Activated CD8-positive, alpha-beta memory T cell treated with anti-CD3 and anti-CD28 coated beads for 1 hour (primary cell): ENCODE measurements at places on chromosomes 5 and 9.

GRCh38 chr9:131589124-131589711 is 43.9 kb downstream of the PRRT1B start:
- DNase-seq = no peak

GRCh38 chr9:22840641-22841040 is 394.0 kb downstream of the DMRTA1 start:
- DNase-seq = no peak

GRCh38 chr5:166906991-166907713 is 1384.3 kb upstream of the WWC1 start:
- no peak for DNase-seq

- DNase-seq = no peak
These were observed 148.1 kb downstream of the PDE4D start for GRCh38 chr5:59745415-59745863.

DNA sequence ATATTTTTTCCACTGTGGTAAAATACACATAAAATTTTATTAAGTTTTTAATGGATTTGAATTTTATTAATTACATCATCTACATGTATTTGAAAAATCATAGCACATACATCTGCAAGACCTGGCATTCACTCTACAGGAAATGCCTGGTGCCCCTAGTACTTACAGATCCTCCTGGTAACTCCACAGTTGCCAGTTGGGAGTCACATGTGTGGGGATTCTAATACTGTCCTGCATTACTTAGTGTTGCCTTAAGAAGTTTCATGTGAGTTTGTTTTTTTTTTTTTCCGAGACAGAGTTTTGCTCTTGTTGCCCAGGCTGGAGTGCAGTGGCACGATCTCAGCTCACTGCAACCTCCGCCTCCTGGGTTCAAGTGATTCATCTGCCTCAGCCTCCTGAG is 18.1 kb downstream of the KDM3B start:
- DNase-seq = no peak

DNA sequence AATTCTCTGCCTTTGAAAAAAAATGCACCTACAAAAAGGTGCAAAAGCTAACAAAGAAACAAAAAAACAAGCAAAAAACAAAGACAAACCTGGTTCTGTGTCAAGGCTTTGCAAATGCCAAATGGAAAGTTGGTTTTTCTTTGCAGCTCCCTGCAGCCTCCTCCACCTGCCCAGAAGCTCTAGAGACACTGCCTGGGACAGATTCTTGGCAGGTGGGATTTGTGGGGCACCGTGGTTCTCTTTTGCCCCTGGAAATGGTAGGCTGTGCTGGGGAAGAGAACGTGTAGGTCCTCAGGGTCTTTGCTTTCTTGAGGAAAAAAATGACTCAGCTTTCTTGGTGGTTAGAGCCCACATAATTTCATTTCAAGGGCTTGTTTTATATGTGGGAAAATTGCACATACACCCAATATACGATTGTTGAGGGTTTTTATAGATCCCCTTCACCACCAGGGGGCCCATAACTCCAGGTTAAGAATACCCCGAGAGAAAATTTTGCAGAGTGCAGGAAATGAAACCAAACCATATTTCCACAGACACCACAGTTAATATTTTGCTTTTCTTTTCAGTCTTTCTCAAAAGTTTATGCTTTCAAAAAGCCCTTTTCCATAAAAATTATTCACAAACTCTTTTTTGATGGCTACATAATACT is 58.7 kb downstream of the NXNL2 start:
- DNase-seq = no peak

DNA sequence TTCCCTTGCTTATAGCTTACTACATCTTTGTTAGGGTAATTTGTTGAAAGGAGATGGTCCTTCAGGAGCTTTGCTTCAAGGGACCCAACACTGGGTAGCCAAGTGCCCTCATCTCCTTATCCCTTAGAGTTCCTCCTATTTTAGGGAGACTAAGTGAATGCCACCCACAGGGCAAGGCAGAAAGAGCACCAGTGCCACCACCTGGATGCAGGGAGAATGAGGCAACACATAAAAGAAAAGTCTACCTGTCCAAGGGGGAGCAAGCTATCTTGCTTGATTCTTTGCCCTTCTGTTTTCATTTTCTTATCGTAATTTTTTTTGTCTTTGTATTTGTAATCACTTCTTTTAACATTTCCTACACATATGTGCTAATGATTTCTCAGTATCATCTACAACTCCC is 205.5 kb downstream of the NPR3 start:
- no peak for DNase-seq

GRCh38 chr9:125747765-125748445 is 732 bp downstream of the PBX3 start:
- no peak for DNase-seq

- DNase-seq = no peak
These were observed 9.7 kb downstream of the RAD1 start for GRCh38 chr5:34905564-34905963.

DNA sequence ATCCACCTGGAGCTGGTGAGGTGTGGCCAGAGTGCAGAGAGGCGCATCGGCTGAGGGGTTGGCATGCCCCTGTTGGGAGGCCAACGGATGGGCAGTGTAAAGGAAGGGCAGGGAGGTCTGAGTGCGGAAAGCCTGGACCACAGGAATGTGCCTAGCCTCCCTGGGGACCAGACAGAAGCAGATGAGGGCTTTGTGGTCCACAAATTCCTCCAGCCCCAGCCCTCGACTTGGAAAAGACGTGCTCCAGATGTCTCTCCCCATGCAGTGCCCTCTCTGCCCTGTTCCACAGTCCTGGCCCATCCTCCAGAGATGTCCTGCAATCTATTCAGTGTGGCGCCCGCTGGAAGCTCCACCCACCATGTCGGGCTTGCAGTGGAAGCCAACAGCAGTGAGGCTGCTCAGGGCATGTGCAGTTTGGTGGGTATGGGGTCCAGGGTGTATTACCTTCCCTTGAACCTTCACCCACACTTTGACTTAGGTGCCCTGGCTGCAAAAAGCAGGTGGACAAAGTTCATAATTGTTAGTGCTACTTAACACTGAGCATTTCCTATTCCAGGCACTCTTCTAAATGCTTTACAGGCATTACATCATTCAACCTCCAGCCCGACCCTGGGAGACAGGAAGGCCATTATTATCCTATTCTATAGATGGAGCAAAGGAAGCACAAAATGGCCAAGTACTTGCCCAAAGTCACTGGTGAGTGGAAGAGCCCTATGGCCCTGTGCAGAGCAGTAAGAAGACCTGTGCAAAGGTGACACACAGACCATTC is 120.2 kb upstream of the SLC25A48 start:
- DNase-seq = no peak

GRCh38 chr5:100840789-100841188 is 62.3 kb downstream of the ST8SIA4 start:
- no peak for DNase-seq

- DNase-seq = no peak
These were observed 577 bp downstream of the AP3S1 start for GRCh38 chr5:115842089-115842935.

GRCh38 chr5:171201310-171201709 is 107.7 kb upstream of the TLX3 start:
- no peak for DNase-seq

DNA sequence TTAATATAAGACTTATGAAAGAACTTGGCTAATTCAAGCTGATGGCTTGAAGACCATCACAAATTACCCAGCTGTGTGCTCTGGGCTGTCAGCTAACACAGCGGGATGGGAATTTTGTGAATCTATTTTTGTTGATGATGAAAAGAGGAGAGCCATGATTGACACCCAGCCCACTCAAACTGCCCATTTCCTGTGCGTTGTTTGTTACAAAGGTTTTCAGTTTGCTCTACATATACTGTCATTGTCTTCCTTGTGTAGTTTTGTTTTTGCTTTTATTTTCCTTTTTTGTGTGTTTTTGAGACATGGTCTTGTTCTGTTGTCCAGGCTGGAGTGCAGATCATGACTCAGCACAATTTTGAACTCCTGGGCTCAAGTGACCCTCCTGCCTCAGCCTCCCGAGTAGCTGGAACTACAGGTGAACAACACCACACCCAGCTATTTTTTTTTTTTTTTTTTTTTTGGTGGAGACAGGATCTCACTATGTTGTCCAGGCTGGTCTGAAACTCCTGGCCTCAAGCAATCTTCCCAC is 400.3 kb downstream of the ICE1 start:
- no peak for DNase-seq

GRCh38 chr5:25963251-25964008 is 1075.0 kb downstream of the CDH9 start:
- DNase-seq = no peak

- DNase-seq = no peak
These were observed 246.1 kb downstream of the FANCC start for GRCh38 chr9:95071450-95071849.

- DNase-seq = no peak
These were observed at the start of gene BNC2 for GRCh38 chr9:16870596-16871335. Gene BNC2 (minus strand): TSS chr9:16870670. CDS start chr9:16870648, 22 bp downstream.

- DNase-seq = no peak
These were observed 25.0 kb downstream of the MAST4 start for GRCh38 chr5:66621146-66621545.

DNA sequence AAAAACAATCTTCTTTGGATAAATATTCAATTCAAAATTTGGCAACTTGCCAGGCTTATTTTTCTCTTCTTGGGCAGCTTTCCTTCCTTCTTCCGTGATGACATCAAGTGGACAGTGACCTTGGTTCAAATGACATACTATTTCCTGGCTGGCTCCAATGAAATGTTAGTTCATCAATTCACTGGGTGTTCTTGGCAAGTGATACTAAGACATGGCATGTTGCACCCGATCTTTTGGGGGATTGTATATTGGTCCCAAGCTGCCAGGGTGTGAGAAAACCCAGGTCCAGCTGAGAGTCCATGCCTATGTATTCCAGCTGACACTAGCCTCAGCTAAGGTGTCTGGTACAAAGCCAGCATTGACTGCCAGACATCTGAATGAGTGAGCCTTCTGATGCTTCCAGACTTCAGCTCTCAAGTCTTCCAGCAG is 252.9 kb downstream of the MAT2B start:
- no peak for DNase-seq

DNA sequence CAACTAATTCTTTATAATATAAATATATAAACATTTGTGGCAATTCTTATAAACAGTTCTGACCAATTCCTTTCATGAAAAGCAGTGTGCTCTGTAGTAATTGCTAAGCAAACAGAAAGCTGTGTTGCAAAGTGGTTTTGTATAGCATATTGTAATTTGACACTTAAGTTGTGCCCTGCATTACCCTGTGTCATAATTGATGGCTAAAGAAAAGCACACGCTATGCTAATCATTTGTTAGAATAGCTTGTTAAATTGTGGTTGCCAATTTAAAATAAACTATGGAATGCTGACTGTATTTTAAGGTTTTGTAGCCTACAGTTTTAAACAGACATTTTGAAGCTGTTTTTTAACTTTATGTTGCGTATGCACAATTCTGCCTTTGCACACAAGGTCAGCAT is 140.0 kb downstream of the PBX3 start:
- DNase-seq = no peak

- no peak for DNase-seq
These were observed 161.7 kb downstream of the GLIS3 start for GRCh38 chr9:4138180-4138579.

GRCh38 chr5:36658038-36658756 is 51.8 kb downstream of the SLC1A3 start:
- no peak for DNase-seq

GRCh38 chr5:122756264-122756911 is 18.5 kb upstream of the SNX2 start:
- DNase-seq = no peak
